Central memory CD4-positive, alpha-beta T cell (primary cell): ENCODE measurements at places on chromosomes 1 and 21.

DNA sequence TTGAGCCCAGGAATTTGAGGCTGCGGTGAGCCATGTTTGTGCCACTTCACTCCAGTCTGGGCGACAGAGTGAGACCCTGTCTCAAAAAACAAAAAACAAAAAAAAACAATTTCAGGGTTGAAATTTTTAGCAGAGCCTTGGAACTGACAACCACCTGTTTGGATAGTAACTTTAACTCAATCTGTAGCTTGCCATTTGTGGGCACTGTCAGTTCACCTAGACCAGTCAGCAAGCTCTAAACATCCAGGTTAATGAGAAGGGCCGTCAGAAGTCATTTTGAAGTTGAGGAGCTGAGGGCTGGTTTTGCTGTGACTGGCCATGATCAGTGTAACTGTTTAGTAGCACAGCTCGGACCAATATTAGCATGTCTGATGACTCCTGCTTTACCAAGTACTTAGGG lies 8.4 kb downstream of the TRAPPC10 start:
- DNase-seq = no peak

- no peak for DNase-seq
Observed at GRCh38 chr1:37853157-37853556, 6.2 kb downstream of the MTF1 start.

DNA sequence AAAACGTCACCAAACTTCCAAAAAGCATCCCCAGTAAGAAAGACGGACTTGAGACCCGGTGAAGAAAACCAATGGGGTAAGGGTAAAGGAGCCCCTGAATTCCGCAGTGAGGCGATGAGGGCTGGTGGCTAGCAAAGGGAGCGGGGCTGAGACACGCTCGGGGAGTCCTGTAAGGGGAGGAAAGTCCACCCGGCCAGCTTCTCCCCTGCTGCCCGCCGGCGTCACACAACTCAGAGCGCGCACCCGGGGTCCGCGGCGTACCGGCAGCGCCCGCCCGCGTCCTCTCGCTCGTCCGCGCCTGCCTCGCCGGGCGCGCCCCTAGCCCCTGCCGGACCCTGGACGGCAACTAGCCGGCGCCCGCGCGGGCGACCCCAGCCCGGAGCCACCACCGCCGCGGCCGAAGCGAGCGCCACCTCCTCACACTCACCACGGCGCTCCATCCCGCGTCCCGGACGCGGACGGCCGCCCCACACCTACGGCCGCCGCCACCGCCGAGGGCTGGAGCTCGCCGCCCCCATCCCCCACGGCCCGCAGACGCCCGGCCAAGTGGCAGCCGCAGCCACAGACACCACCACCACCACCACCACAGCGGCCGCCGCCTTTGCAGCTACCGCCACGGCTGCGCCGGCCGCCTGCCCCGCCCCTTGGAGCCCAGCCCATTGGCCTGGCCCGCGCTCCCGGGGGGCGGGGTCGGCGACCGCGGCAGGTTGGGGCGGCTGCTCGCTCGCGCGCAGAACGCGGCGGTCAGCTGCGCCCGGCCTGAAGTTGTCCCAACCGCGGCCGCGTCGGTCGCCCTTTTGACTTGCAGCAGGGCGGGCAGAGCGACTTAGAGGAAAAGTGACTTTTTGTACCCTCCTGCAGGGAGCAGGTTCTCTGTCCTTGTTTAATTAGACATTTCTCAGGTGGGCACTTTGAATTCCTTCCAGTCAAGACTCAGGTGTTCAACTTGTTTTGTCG lies 10.0 kb upstream of the ARHGAP29 start:
- DNase-seq = no peak

GRCh38 chr1:116559304-116559761 lies 11.5 kb downstream of the CD58 start:
- no peak for DNase-seq

- no peak for DNase-seq
Observed at GRCh38 chr1:85584264-85584781, 3.8 kb downstream of the CCN1 start.

DNA sequence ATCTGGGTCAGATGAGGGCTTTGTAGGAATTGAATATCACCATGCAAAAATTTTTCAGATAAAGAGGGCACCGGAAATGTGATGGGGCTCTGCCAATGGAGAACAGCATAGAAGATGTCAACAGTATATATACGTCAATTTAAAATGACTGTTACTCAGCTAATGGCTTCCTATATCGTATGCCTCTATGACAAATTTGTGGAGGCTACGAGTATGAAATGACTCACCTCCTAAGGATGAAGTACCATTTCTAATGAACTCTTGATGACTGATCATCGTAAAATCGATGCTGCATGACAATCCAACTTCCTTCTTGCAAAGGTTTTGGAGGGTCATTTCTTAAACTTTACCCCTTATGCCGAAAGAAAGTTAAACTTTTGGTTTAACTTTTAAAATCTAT lies 450.3 kb upstream of the ZP4 start:
- no peak for DNase-seq

DNA sequence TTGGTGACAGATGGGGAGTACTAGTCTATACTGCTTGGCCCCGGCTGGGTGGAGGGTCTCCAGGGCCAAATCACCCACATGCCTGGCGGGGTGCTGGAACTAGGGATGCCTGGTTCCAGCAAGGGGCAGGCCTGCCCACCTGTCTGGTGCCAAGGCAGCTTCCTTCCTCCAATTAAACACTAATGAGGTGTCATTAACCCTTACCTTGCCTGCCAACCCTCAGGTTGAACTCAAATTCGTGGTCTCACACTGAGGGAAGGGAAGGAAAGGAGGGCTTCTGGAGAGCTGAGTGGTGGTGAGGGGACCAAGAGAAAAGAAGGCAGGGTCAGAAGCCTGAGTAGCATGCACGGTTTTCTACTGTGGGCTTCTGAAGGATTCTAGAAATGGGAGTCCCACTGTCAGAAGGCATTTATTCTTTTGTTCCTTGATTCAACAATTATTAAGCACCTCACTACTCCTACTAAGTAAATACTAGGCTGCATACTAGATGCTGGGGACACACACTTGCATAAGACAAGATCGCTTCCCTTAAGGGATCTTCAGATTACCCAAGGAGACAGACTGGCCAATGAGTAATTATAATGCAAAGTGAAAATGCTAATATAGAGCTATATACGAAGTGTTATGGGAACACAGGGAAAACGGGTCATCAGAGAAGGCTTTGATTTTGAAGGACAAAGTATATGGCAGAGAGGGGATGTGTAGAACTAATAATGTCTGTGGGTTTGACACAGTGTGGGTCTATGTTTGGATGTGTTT lies 5.9 kb upstream of the EFNA3 start:
- DNase-seq = no peak

DNA sequence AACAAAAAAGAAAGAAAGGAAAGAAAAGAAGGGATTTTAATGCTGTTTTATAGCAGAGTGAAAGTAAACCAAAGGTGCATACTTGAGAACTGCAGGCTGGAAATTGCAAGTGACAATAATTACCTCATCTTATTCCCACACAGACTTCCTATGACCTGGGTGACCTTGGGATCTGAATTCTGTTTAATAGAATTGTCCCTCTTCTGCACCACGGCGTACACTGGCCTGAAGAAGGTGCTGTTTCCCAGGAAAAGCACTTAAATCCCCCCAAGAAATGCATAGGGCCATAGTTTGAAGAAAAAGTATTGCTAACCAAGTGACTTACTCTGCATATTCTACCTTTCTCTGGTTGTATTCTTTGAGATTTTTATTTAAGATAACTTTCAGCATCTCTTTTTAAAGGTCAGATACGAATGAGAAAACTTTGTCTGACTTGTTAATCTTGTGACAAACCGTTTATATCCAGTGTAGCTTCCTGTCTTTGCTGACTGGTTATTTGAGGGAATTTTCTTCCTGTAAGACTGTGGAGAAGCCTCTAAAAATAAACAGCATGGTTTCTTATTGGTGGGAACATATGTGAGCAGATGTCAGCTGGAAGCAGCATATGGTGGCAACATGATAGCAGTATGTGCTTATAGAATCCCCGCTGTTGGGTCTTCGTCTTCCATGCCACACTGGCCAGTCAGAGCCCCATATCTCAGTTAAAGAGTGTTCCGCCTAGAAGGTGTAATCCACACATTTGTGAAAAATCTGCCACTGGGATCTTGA lies 16.3 kb downstream of the TGFB2 start:
- DNase-seq = no peak

DNA sequence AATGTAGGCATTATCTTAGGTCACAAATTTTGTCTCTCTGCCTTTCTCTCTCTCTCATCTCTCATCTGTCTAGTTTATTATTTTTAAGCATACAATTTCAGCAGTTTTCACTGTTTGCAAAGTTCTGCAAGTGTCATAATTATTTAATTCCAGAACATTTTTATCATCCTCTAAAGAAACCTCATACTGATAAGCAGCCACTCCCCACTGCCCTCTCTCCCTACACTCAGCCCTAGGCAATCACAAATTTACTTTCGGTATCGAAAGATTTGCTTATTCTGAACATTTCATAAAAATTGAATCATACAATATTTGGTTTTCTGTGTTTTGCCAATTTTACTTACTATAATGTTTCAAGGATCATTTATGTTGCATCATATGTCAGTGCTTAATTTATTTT lies 16.6 kb downstream of the OR6Y1 start:
- DNase-seq = no peak

- DNase-seq = no peak
Observed at GRCh38 chr1:154104433-154105082, 50.3 kb downstream of the NUP210L start.
